ENCODE measurements at places on chromosomes 1 and 21. TPM values are rescaled to one million over a fixed set of nuclear protein-coding genes. Genes with fewer than 3 reads are reported as not detected.

- DNase-seq: no peak
Observed at GRCh38 chr1:191582169-191582568, 576.1 kb upstream of the RGS18 start.

GRCh38 chr1:54800041-54800898, 853 bp downstream of the TTC22 start:
- DNase-seq: no peak

DNA sequence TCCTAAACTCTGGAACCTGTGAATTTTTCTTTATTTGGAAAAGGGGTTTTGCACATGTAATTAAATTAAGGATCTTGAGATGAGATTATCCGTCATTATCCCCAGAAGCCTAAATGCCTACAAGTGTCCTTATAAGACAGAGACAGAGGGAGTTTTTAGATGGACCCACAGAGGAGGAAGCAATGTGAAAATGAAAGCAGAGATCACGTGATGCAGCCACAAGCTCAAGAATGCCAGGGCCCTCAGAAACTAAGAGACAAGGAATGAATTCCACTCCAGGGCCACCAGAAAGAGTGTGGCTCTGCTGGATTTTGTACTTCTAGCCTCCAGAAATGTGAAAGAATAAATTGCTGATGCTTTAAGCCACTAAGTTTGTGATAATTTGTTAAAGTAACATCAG, 183.6 kb upstream of the UBE2U start:
- DNase-seq: peak; percentile 46

Gene PRDX6
- 146 TPM for total RNA-seq

GRCh38 chr1:93051961-93052360, 27.1 kb upstream of the MTF2 start:
- no peak for DNase-seq

DNA sequence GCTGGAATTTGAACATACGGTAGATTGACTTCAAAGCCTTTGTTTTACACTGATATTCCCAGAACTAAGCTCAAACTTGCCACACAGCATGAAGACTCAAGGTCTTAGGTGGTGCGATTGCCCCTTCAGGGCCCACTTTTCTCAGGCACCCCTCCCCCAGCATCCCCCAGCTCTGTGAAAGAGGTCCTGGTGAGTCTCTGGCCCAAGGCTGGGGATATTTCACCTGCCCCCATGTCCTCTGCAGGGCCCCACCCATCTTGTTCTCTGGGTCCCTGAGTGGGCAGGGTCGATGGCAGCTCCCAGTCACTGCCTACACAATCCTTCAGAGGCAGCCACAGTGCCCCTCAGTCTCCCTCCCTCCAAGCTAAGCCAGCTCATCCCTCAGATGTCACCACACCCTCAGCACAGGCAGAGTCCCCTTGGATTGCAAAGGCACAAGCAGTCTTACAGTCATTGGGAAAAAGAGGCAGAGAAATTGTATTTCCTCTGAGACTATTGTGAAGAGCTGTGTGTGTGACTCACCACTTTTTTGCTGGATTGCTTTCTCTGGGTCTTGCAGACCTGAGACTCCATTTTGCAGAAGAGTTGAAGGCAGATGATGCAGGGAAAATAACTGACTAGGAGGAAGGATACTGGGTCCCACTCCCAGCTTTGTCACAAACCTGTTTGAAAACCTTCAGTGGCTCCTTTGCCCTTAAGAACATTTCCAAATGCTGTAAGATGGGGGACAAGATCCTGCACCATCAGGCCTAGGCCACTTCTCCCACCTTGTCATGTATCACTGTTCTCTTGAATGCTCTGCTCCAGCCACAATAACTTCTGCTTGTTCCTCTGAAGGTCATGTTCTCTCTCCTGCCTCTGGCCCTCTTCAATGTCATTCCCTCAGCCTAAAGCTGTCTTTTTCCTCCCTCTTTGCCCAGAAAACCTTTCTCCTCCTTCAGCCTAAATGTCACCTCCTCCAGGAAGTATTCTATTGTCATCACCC, 119.1 kb upstream of the GRIK3 start:
- DNase-seq: no peak

All from mucosa of gallbladder (tissue), 1 donor.